ENCODE measurements at places on chromosomes 5 and 9.

DNA sequence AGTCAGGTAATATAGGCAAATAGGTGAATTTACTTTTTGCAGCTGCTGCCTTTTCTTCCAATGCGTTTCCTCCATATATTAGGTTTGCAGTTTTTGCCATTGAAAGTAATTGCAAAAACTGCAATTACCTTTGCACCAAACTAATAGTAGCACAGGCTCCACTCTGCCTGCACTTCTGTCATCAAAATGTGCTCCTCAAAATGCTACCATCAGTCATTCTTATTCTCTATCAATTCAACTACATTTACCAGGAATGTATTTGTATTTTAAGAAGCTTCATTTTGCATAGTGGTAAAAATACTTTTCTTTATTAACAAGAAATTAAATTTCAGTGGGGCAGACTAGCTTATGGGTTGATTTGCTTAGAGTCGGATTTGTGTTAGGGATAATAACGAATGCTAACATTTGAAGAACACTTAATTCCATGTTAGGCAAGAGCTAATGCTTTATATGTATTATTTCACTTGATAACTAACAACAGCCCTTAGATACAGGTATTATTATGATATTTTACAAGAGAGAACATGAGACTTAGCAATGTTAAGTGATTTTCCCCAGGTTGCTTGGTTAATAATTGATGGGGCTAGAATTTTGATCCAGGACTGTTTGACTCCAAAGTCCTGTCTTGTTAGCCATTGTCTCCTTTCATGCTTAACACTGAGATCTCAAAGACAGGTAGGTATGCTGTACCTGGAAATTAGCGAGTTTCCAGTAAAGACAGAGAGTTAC is 300.4 kb downstream of the MAN2A1 start:
- no peak for DNase-seq

DNA sequence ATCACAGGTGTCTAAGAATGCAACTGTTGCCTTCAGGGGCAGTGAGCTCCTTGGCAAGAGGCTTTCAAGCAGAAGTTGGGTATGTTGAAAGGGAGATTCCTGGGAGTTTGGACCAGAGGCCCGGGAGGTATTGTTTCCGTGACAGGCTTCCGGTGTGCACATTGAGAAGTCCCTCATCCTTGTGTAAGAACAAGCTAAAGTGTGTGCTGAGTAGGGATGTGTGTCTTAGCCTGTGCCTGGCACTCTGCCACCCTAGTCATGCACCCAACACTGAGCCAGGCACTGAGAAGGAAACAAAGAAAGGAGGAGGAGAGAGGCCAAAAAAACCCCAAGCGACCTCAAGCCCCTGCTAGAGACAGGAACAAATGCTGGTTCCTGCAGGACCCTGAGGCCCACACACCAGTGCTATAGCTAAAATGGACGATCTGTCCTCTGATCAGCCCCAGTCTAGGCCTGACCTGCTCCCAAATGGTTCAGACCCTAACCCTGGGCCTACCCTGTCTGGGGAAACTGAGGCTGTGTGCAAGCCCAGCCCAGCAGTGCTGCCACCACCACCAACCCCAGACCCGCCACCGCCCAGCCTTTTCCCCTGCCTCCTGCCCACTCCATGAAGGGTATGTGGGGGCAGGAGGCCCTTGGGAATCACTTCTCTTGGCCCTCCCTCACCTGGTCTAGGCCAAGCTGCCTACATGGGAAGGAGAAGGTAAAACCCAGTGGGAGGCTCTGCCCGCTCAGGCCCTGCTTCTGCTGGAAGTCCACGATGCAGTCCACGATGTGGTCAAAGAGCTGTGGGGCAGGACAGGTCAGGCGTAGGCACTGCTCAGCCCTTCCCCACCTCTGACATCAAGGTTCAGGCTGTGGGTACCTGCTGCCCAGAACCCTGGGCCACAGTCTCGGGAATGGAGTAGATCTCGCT is 12.6 kb downstream of the HK3 start:
- DNase-seq = no peak

DNA sequence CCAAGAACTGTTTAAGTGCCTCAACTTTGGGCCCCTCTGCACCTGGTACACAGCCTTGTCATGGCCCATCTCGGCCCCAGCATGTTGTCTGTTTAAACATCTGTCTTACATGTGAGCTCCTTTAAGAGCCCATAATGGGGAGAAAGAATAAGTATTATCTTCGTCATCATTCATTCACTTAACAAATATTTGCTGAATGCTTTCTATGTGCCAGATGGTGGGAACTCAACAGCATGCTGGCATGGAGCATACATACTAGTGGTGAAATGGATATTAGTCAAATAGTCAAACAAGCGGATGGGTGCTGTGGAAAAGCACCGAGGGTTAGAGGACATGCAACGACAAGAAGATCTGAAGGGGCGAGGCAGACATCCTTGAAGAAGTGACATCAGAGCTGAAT is 54.5 kb downstream of the GABBR2 start:
- no peak for DNase-seq

GRCh38 chr9:72596451-72597180 is 75.2 kb downstream of the TMC1 start:
- DNase-seq = peak; percentile 42

DNA sequence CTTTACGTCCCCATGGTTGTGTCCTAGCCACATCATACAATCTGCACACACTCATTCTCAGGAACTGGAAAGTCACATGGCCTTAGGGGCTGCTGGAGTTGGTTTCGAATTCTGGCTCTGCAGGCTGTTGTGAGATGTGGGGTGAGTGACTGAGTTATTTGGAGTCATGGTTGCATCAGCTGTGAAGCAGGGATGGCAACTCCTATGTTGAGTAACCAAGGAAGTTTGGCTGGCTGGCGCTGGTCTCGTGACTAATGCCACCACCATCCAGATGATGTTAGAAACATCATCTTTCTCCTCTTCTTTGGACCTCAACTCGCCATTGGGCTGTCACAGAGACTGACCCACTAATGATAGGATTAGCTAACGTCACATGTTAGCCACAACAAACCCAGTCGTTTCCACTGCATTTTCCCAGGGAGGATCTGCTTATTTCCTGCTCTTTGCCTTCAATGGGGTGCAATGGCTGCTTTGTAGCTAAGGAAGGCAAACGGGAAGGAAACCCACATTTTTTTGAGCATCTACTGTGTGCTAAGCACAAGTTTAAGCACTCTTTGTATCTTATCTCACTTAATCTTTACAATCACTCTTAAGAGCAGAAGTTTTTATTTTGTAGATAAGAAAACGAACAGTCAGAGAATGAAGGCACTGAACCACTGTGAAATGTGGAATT is 78.1 kb upstream of the UBTD2 start:
- peak; percentile 66 for DNase-seq

All from NB4 (cell line).